ENCODE measurements at places on chromosomes 7 and 10.

DNA sequence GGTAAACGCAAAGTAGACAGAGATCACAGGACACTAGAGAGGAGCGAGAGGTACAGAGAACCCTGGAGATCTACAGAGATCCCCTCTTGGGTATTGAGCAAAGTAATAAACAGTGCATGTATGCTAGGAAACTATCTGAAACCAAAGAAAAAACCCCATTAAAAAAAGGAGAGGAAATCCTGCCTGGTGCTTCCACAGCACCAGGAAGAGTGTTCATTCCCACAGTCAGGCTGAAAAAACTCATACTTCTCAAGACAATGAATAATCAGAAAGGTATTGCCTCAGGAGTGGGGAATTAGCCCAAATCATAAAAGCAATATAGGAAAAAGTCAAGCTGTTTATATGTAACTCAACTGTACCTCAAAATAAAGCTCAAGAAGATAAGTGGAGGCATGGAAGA, 59.1 kb downstream of the ANKRD26 start:
- DNase-seq, result no peak

GRCh38 chr10:98599032-98599610, 152.4 kb upstream of the HPS1 start:
- DNase-seq, result no peak

- no peak for DNase-seq
Observed at GRCh38 chr10:93445978-93446720, 36.0 kb downstream of the MYOF start.

DNA sequence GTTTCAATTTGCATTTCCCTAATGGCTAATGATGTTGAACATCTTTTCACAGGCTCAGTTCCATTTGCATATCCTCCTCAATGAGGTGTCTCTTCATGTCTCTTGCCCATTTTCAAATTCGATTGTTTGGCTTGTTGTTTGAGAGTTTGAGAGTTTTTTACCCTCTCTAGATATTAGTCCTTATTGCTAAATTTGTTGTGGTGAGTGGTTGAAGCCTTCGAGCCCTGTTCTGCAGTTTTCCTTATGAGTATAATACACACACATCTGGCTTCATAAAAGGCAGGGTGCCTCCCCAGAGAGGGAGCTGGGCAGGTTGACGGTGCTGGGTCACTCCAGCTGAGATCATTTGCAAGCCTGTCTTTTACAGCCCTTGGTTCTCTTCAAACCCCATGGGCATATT, 65.1 kb downstream of the RGS10 start:
- no peak for DNase-seq

DNA sequence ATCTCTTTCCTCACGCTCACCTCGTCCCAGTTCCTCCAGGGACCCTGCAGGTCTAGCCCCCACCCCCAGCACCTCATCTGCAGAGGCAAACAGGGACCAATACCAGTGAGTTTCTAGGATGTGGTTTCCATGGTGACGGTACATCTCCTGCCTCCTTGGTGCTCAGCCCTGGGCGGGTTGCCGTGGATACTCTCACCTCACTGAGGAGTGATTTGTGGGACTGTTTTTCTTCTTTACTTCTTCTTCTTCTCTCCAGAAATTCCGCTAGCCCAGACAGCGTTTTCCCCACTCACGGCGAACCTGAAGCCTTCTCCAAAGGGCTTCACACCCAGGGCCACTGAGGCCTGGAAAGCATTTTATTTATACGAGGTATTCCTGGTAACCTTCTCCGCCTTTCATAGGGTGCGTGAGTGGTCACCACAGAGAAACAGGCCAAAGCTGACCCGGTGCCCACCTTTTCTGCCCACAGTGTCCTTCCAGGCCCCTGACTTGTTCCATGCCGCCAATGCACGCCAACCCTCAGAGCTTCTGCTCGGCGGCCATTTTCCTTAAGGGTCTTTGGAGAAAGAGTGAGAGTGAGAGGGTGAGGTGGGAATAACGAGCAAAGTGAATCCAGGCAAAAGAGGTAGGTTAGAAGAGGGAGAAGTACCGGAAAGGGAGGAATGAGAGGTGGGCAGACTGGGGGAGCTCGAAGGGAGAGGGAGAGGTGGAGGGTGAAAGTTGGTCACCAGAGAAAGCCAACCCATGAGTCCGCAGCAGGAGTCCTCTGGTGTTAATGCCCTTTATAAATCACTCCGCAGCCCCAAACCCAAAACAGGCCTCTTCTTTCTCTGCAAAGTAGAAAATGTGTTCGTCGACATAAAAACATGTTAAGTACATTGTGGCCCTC, 15.5 kb downstream of the FAM241B start:
- no peak for DNase-seq

DNA sequence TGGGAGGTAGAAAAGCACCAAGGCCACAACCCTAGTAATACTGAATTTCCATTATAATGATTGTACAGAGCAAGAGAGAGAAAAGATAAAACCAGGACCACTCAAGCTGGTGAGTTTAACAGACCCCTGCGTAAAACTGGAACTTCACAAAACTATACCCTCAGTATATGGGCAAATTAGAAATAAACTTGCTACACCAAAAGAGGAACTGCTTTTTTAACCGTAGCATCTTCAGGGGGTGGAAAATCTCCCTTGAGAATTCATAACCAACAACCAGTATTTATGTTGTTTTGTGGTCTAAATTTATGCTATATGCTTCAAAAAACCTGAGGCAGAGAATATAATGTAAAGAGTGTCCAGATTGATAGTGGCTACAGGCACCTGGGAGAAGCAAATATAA, 171.2 kb downstream of the SGMS1 start:
- no peak for DNase-seq

GRCh38 chr10:52883996-52884871, 111.7 kb upstream of the MBL2 start:
- DNase-seq, result no peak
